Activated naive CD4-positive, alpha-beta T cell treated with Interleukin-2 at 50 U/mL for 16 hours (primary cell): ENCODE measurements at places on chromosomes 1 and 21.

DNA sequence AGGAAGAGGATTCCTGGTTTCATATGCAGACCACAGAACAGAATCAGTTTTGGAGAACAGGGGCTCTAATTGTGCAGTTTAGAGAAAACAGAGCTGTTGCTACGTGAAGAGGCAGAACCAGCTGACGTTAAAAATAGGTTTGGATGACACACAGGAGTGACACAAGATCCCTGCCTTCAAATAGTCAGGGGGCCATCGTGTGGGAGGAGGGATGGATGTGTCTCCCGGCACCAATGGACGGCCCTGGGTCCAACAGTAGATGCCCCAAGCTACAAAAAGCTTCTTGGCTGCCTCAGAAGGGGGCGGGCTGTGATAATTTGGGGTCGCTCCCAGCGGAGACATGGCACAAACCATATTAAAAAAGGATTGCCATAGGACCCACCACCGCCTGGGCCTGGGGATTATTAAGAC, 87.8 kb downstream of the MRPL37 start:
- DNase-seq, result no peak

- DNase-seq, result no peak
These were observed 53.7 kb downstream of the HUNK start for GRCh38 chr21:31926498-31926897.

DNA sequence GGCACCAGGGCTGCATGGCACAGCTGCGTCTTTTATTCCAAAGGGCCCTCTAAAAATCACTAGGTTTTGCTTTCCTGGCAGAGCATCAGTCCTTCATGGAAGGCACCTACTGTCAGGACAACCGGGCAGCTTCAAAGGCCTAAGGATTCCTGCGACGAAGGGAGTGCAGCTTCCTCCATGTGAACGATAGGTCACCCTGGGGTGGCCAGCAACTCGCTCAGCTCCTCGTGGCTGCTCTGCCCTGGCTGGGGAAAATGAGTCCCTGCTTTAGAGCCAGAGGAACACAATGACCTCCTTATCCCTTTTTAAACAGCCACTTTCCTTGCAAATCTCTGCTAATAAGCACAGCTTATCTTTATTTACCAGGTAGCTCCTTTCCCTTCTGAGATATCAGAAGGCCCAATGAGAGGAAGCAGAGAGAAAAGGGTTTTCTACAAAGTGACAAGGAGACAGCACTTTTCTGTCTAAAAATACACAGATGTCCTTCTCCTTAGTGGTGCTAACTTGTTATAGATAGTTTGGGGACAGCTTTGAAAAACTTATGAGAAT, 71.6 kb upstream of the SMYD2 start:
- DNase-seq, result no peak

DNA sequence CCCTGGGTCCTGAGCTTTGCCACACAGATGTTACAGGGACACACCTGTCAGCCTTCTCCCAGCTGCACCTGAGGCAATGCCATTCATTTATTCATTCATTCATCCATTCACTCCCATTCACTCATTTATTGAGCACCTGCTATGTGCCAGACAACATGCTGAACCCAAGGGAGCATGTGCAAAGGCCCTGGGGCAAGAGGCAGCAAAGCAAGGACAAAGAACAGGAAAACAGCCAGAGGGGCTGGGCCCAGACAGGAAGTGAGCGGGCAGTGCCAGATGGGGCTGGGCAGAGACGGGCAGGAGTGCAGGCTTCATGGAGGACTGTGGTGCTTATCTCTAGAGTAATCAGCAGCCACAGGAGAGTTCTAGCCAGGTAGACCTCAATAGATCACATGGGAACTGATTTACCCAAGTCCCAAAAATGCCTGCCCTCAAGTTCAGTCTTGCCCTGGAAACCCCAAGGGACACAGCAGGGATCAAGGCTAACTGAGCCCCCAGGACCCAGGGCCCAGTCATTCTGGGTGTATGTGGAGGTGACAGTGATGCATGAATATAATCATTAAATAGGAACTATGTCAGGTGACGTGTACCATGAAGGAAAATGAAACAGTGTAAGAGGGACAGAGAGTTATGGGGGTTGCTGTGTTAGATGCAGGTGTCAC, 530.3 kb downstream of the MATN1 start:
- DNase-seq, result no peak

DNA sequence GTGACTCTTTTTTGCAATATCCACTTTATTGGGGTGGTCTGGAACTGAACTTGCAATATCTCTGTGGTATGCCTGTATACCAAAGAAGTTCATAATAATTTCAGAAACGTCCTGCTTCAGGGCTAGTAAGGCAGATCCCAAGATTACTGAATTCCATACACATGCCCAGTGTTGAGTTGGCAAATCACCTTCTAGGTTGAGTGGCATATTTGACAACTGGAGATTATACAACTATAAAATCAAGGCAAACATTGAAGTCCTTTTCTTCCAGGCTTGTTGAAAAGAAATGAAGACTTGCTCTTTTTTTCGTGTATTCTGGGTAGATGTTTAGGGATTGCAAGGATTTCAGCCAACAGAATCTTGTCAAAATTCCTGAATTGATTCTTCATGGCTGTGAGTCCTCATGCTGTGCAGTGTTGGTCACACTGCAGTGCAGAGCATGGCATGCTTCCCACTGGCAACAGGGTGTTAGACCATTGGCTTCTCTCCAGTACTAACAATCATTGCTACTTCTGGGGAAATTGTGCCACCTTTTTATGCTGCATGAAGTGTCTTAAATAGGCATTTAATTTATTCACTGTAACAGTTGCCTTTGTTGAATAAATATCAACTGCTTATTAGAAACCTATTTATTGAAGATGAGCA, 367.1 kb upstream of the ADGRL4 start:
- DNase-seq, result no peak

DNA sequence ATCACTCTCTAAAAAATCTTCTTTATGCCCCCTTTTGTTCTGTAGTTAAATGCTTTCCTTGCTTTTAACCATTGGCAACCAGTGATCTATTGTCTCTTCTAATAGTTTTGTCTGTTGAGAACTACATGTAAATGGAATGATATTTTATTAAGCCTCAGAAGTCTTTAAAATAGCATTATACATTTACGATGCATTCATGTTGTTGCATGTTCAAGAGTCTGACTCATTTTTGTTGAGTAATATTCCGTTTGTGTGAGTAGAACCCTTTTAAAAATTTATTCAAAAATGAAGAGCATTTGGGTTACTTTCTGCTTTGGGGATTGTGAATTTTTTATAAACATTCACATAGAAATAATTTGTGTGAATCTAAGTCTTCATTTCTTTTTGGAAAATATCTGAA, 1352.9 kb downstream of the NCAM2 start:
- no peak for DNase-seq

- no peak for DNase-seq
These were observed 326.3 kb downstream of the TBX15 start for GRCh38 chr1:118661769-118662320.

DNA sequence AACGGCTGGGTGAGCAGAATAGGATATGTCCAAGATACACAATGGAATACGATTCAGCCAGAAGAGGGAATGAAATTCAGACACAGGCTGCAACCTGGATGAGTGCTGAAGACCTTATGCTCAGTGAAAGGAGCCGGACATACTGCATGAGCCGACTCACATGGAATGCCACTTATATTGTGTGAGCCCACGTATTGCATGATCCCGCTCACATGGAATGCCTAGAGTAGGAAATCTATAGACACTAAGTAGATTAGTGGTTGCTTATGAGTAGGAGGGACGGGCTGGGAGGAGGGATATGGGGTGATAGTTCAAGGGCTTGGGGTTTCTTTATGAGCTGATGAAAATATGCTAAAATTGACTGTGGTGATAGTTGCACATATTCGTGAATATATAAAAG, 26.8 kb downstream of the TMPRSS2 start:
- DNase-seq, result no peak

DNA sequence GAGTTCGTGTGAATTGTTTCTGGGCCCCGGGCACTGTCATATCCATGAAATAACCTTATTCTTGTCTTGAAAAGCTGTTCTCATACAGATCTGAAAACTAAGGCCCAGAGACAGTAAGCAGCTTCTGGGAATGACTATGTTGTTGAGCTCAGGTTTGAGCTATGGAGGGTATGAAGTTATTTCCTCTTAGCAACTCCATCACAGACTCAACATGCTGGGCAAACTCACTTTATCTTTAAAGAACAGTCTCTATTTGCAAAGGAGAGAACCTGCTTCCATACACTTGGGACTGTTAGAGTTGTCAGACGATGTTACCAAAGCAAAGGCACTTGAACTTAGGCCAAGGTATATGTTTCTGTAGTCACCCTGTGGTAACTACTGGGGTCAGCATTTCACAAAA, 90.0 kb downstream of the GPR88 start:
- no peak for DNase-seq

DNA sequence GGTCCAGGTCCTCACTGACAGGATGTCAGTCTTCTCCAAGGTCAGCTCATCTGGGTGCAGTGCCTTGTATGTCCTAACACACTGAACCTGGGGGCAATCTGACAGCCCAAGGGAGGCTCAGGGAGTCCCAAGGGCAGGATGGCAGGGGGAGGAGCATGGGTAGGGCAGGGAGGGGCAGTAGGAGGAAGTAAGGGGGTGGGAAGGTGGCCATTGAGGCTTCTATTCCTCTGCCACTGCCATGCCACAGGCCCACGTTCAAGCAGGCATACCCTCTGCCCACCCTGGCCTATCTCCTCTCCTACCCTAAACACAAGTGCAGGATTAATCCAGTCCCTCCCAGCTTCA, 13.3 kb downstream of the ARHGEF19 start:
- no peak for DNase-seq

GRCh38 chr1:22957066-22957465, 15.6 kb downstream of the LACTBL1 start:
- no peak for DNase-seq

DNA sequence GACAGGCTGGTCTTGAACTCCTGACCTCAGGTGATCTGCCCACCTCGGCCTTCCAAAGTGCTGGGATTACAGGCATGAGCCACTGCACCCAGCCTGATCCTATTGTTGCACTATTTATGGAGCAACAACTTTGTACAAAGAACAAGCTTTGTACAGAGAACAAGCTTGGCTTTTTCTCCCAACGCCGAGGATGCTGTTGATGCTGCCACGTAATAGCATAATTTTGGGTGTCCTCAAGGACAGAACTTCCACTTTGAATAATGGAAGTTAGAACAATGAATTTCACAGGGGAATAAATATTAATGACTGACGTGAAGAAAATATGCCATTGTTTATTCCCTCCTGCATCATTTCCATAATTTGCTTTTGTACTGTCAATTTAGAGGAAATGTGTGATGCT, 12.8 kb upstream of the RBP7 start:
- DNase-seq, result no peak

DNA sequence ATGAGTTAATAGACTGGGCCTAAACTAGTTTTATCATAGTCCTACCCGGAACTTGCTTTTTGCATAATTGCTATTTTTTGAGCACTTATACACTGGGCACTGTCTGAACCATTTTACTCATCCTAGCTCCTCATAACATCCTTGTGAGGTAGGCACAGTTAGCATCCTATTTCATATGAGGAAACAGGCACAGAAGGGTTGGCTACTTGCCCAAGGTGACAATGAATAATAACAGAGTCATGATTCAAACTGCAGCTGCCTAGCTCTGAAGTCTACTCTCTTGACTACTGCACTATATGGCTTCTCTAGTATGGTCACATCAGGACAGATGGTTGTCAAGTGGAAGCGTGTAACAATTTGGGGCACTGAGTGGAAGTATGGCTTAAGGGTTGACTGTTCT, 18.2 kb upstream of the RC3H1 start:
- no peak for DNase-seq

- no peak for DNase-seq
These were observed 226.6 kb downstream of the PRDM2 start for GRCh38 chr1:13926556-13926955.

DNA sequence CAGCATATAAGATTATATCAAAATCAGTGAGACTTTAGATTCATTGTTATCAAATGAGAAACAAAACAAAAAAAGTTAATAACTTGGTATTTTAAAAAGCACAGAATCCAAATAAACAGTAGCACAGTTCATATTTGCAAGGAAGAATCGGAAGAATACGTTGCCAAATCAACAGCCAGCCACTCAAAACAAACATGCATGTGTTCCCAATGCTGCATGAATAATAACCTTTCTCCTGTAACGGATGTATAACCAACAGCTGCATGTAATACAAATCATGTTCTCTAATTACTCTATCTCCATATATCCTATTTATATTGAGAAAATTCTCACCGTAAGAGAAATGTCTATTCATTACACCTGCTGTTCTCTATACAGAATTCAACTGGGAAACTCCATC, 98.9 kb upstream of the FOXD3 start:
- no peak for DNase-seq

- DNase-seq, result no peak
These were observed 53.8 kb upstream of the MROH9 start for GRCh38 chr1:170881268-170882265.

GRCh38 chr1:175033953-175034352, 10.7 kb upstream of the MRPS14 start:
- no peak for DNase-seq

DNA sequence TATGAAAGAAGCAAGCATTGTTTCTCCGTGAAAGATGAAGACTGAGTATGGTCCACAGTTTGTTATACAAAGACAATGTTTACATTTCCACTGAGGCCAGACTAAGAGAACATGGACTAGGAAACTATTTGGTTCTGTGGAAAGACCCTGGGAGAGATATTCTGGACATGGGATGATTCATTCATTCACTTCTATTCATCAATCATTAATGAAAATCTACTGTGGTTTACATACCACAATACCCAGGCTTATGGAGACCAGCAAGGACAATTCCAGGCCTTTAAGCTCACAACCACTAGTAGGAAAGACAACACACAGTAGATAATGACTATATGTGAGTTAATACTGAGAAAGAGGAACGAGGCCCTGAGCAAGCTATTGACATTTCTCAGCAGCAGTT, 125.4 kb downstream of the TBX15 start:
- DNase-seq, result no peak

DNA sequence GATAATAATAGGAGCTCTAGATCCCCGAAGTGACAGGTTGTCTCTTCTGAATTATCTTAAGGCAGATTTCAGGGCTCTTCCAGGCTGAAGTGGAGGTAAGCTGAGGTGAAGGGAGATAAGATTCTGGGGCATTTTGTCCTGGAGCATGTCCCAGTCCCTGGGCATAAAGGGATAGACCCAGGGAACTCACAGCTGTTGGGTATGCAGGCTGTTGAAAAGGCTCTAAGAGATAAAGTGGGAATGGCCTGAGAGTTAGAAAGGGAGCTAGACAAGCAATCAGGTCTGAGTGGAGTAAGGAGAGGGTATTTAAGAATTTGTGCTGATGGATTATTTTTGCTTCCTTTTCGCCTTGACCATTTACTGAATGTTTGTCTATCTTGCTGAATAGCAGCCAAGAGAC, 123.7 kb downstream of the NOS1AP start:
- no peak for DNase-seq

- no peak for DNase-seq
These were observed 44.1 kb downstream of the ITSN1 start for GRCh38 chr21:33686386-33686785.
